Stimulated activated CD8-positive, alpha-beta memory T cell treated with anti-CD3 and anti-CD28 coated beads, Interleukin-4, amount 100 ng/mL, for 48 hours (primary cell): ENCODE measurements at places on chromosomes 13 and 19.
A peak's percentile ranks its signal among the peaks of the same experiment; 100 is the strongest.

GRCh38 chr13:42610649-42611048 is 36.7 kb downstream of the TNFSF11 start:
- DNase-seq, result no peak

GRCh38 chr13:43315522-43315921 is 292.1 kb downstream of the DNAJC15 start:
- no peak for DNase-seq

GRCh38 chr13:24261566-24261965 is 47.8 kb upstream of the C1QTNF9 start:
- no peak for DNase-seq

- no peak for DNase-seq
These were observed 231.7 kb downstream of the GGACT start for GRCh38 chr13:100356889-100357288.

DNA sequence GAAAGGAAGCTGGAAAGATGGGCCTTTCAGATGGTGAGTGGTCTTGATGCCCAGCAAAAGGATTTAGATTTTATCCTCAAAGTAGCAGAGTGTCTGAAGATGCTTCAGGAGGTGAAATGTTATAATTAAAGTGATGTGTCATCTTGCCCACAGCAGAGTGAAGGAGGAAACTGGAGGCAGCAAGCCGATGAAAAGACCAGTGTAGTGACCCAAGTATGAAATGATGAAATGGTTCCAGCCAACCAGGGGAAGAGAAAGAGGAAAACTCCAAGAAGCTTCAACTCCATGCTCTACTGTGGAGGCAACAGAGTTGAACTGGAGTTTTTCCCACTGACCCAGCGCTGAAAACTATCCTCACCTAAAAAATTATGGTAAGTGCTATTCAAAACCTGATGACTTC is 66.7 kb downstream of the FOXO1 start:
- DNase-seq, result no peak

DNA sequence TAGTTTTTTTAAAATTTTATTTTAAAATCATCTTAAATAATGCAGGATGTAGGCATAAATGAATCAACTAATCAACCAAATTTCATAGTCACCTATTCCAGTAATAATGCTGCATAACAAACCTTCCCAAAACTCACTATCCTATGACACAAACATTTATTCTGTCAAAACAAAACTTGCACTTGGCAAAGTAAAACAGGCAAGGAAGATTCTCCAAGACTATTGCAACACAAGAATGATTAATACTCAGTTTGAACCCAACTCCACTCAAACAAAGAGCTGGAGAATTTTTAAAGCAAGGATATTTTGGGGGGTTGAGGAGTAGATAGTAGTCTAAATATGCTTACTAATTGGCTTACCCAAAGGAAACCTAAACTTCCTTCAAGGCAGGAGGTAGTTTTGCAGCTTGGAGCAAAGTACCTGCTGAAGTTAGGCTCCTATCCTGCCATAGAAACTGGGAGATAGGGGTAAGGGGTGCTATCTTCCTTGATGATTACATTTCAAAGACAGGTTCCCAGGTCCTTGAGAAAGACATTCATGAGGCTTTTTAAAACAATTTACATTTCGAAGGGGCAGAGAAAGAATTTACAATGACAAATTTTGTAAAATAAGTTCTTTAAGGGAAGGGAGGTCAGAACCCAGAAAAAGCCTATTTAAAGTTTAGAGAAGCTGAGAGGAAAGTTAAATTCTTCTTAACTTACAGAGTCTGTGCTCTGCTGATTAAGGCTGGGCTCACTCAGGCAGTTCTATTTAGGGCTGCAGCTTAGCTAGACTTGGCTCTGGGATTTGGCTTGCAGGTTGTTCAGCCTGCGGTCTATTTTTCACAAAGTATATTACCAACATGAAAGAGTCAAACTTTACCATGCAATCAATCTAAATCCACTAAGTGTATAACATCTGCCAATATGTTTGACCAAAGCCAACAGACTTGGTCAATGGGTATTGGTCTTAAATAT is 549.0 kb downstream of the KCTD12 start:
- DNase-seq, result no peak

DNA sequence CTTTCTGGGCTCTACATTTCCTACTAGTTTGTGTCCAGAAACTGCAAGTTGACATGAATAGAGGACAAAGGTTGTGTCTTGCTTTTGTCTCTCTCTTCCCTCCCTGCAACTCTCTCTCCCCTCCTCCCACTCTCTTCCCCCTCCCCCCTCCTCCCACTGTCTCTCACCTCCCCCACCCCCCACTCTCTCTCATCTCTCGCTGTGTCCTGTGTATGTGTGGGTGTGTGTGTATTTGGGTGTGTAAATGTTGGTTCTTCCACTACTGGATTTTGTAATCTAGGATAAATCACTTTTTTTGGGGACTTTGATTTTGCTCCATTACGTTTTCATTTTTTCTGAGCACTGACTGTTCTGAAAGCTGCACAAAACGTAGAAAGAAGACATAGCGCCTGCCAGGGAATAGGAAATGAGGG is 48.4 kb downstream of the AKAP11 start:
- no peak for DNase-seq

- peak; percentile 91 for DNase-seq
These were observed 2.4 kb downstream of the GDF15 start for GRCh38 chr19:18388100-18388959.

DNA sequence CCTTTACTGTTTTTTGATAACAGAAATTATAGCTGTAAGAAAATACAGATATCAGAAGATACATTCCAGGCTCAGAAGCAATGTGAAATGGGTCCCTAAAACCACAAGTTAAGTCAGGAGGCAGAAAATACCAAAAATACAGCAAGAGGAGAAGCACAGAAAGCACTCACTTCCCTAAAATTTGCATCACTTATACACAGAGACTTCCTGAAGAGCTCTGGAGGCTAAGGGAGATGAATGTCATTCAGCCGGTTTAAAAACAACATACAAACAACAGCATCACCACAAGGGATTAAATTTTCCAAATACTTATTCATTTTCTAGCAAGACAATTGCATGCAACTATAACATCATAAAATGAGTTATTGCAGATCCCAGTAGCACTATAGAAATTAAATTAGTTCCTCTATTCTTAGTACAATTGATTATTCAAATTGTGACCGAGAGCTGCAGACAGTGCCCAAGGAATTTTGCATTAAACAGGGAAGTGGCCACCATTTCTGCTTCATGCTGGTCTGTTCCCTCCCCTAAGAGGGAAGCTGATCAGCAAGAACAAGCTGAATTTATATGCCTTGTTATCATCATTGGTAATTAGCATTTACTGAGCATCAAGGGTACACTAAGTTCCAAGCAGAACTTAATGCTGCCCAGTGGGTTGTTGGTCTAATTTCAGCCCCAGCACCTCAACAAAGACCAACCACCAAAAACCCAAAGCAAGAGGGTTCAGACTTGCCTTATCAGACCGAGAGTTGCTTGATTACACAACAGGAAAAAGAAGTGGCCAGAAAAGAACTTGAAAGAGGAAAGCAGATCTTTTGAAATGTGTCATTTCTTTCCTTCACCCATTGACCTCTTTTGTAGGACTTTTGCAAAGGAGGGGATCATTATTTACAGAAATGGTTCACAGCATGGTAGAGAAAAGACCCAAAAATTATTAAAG is 140.7 kb downstream of the KCTD12 start:
- DNase-seq, result no peak

GRCh38 chr13:40148101-40148500 is 492.6 kb downstream of the COG6 start:
- no peak for DNase-seq

DNA sequence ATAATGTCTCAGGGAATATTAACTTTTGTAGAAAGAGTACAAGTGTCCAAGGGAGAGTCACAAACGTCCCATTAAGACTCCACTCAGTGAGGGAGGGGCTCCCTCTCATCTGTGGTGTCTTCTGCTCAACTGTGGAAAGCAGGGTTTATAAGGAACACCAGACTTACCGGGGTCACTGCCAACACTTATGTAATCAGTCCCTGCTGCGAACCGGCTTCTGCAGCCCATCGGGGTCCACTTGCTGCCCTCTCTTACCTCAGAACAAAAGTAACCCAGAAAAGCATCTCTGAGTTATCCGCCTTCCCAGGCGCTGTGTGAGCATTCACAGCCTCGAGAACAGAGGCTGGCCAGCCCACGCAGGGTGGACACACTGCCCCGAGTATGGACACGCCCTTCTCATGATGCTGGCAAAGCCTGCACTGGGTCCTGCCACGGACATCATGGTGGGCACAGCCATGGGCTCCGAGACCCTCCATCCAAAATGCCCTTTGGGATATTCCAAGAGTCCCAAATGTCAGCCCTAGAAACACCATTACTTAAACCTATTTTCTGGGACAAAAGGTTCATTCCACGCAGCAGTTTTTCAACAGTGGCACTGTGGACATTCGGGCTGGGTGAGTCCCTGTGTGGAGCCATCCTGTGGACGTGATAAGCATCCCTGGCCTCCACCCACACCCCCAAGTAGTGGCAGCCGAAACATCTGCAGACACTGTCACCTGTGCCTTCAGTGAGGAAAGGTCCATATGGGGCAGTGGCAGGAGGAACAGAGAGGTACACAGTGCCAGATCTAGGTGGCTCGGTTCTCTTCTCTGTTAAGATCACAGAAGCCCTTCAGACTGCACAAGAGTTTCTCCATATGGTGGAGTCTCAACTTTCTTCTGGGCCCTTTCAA is 63.9 kb downstream of the STK24 start:
- DNase-seq, result no peak

DNA sequence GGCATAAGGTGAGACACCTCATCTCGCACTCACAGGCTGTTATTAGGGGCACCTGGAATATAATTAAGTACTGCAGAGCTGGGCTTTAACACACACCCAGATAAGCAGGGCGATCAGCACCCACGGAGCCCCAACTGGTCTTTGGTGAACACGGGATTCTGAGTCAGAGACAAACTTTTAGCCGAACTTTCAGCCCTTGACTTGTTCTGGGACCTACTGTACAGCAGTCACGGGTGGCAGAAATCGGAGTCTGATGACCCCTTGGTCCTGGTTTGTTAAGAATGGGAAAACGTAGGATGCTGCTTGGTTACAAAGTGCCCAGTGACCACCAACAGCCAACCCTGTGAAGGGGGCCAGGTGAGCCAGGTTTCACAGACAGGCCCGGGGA is 9.0 kb downstream of the SH3GL1 start:
- no peak for DNase-seq

DNA sequence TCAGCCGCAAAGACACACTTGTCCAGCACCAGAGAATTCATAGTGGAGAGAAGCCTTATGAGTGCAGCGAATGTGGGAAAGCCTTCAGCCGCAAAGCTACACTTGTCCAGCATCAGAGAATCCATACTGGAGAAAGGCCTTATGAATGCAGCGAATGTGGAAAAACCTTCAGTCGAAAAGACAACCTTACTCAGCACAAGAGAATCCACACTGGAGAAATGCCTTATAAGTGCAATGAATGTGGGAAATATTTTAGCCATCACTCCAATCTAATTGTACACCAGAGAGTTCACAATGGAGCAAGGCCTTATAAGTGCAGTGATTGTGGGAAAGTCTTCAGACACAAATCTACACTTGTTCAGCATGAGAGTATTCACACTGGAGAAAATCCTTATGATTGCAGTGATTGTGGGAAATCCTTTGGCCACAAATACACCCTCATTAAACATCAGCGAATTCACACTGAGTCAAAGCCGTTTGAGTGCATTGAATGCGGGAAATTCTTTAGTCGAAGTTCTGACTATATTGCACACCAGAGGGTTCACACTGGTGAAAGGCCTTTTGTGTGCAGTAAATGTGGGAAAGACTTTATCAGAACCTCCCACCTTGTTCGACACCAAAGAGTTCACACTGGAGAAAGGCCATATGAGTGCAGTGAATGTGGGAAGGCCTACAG is 6.8 kb downstream of the ZNF134 start:
- no peak for DNase-seq

GRCh38 chr13:112905086-112905485 is 63.9 kb upstream of the MCF2L start:
- no peak for DNase-seq

DNA sequence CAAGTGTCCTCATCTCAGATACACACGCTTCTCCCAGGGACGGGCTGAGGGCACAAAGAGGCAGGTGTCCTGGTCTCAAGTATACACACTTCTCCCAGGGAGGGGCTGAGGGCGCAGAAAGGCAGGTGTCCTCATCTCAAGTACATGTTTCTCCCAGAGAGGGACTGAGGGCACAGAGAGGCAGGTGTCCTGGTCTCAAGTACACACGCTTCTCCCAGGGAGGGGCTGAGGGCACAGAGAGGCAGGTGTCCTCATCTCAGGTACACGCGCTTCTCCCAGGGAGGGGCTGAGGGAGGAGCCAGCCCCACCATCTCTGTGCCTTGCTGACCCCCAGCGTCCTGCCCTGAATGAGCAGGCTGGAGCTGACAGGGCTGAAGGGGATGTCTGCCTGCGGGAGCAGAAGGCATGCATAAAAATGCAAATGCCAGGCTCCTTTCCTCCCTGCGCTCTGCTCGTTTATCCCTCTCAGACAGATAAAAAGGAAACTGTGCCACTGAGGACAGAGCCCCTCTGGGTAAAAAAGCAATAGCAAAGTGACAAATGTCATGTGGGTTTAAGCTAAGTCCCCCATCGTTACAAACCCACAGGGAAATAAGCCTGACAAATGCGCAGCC is 96.1 kb upstream of the UQCRFS1 start:
- no peak for DNase-seq

GRCh38 chr19:6047741-6048251 is 62.5 kb downstream of the RFX2 start:
- peak; percentile 22 for DNase-seq

DNA sequence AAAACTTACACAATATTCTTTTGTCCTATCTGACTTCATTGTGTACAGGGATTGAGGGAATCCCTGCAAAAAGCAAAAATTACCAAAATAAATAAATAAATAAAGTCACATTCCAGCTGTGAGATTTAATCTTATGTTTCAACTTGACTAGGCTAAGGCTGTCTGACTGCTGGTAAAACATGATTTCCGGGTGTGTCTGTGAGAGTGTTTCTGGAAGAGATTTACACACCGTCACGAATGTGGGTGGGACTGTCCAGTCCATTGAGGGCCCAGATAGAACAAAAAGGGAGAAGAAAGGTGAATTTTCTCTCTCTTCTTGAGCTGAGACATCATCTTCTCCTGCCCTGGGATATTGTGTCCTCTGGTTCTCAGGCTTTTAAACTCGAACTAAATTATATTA is 166.1 kb downstream of the LIG4 start:
- DNase-seq, result no peak

DNA sequence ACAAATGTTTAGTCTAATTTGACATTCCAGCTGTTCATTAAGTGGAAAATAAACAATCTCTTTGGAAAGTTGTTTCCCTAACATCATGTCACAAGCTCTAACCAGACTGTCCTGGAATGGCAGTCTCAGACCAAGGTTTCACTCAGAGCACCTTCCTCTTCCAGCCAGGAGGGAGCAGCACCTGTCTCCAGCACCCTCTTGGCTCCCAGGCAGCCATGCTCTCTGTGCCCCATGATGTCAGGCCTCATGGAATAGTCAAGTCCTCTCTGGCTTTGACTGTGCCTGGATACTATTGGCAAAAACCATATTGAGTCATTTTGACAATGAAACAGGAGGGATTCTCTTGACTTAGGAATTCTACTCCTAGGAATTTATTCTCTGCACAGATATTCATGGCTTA is 171.4 kb downstream of the OXGR1 start:
- no peak for DNase-seq
